ENCODE measurements at places on chromosomes 5 and 9.

GRCh38 chr5:66671305-66671704 is 75.1 kb downstream of the MAST4 start:
- no peak for DNase-seq

GRCh38 chr5:136033234-136033633 is 4.4 kb downstream of the TGFBI start:
- no peak for DNase-seq

GRCh38 chr5:103444333-103445038 is 118.1 kb downstream of the NUDT12 start:
- DNase-seq, result no peak

DNA sequence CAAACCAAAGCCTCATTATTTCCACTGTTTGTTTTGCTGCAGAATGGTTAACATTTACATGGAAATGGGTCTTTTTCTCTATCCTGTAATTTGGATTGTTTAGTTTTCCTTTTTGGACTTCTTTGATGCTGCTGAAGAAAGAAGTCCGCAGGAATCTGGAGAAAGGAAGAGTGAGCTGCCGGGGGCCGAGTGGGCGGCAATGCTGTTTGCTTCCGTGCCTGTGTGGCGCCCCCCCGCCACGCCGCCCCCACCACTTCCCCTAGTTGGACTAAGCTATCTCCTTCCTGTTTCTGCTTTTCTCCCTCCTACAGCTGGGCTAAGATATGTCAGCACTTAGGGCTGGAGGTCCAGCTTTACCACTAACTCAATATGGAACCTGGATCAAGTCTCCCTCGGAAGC is 39.7 kb downstream of the ACTL7B start:
- DNase-seq, result no peak

GRCh38 chr9:127183814-127184582 is 61.6 kb upstream of the ANGPTL2 start:
- no peak for DNase-seq

- DNase-seq, result no peak
These were observed 355.9 kb downstream of the RAB3C start for GRCh38 chr5:58938563-58939424.

DNA sequence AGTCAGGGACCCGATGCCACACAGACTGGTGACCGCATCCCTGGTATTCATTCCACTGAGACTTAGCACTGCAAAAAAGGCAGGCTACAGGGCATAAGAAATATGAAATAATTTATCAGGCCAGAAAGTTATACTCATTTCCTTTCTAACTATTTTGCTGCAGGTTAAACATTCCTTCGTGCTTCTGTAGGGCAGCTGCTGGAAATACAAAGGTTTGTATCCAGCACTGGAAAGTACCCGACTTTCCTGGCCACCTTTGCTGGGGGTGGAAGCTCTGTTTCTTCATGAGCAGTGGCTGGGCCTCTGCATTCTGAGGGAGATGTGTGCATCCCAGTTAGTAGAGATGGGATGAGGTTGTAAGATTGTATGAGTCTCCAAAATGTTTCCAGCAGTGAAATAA is 478.6 kb upstream of the WWC1 start:
- DNase-seq, result no peak

DNA sequence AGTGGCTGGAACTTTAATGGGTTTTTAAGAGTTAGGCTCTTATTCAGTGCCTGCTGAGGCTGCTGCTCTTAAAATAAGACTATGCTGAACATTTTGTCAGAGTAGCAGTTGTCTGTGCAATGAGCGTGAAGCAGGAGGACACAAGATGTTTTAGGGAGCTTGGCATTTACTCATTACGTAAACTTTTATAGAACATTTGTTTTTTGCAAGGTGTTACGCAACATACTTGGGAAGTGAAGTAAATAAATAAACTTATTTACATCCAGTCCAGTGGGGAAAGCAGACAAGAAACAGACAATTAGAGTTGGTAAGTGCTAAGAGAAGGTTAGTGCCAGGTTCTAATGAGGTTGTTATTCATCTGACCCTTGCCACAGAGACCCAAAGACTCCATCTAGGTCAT is 226.0 kb downstream of the HINT1 start:
- DNase-seq, result no peak

- no peak for DNase-seq
These were observed 42.9 kb downstream of the FOXD1 start for GRCh38 chr5:73405691-73406090.

- DNase-seq, result peak; percentile 20
These were observed 433.8 kb upstream of the CDH9 start for GRCh38 chr5:27472000-27472763.

DNA sequence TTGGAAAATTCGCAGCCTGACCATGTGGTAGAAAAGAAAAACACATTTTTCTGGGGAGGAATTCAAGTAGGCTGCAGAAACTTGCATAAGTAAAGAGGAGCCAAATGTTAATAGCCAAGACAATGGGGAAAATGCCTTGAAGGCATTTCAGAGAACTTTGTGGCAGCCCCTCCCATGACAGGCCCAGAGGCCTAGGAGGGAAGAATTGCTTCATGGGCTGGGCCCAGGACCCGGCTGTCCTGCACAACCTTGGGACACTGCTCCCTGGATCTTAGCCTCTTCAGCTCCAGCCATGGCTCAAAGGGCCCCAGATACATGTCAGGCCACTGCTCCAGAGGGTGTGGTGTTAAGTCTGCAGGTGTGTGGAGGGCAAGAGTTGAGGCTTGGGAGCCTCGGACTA is 158.6 kb downstream of the OSTF1 start:
- no peak for DNase-seq

DNA sequence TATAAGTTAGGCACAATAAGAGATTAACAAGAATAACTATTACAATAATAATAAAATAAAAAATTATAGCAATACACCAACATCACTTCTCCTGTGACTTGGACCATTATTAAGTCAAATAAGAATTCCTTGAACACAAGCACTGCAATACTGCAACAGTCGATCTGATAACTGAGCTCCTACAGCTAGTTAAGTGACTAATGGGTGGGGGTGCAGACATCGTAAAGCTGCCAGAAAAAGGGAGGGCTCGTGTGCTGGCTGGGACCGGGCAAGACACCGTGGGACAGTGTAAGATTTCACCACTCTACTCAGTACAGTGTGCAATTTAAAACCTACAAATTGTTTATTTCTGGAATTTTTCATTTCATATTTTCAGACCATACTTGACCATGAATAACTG is 78.8 kb downstream of the SNX24 start:
- DNase-seq, result no peak

- DNase-seq, result no peak
These were observed 141.9 kb downstream of the CDK5RAP2 start for GRCh38 chr9:120438111-120438510.

- DNase-seq, result no peak
These were observed 70.7 kb upstream of the RNF38 start for GRCh38 chr9:36470643-36471290.

GRCh38 chr5:139017624-139018023 is 142.5 kb upstream of the LRRTM2 start:
- DNase-seq, result no peak

- no peak for DNase-seq
These were observed 137.9 kb downstream of the SEC61B start for GRCh38 chr9:99360026-99360425.

GRCh38 chr5:154301726-154302125 is 111.2 kb downstream of the GALNT10 start:
- DNase-seq, result no peak

GRCh38 chr5:34491251-34491620 is 164.9 kb upstream of the RAI14 start:
- DNase-seq, result no peak

DNA sequence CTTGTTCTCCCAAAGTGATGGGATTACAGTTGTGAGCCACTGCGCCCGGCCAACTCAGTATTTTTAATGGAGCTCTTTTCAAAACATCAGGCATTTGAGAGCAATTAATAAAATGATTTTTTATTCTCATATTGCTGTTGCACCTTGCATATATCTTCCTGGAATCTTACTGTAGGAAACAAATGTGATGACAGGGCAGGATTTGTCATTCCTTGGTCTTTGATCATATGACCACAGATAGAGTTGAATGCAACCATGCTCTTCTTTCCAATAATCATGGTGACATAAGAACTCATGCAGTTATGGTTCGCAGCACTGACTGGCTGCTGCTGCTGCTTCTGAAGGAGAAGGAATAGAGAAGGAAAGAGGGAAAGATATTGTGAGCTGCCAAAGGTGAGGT is 28.1 kb downstream of the CARTPT start:
- DNase-seq, result no peak

All from right kidney (tissue), 9 donors.